ENCODE measurements at places on chromosomes 7 and 10.

DNA sequence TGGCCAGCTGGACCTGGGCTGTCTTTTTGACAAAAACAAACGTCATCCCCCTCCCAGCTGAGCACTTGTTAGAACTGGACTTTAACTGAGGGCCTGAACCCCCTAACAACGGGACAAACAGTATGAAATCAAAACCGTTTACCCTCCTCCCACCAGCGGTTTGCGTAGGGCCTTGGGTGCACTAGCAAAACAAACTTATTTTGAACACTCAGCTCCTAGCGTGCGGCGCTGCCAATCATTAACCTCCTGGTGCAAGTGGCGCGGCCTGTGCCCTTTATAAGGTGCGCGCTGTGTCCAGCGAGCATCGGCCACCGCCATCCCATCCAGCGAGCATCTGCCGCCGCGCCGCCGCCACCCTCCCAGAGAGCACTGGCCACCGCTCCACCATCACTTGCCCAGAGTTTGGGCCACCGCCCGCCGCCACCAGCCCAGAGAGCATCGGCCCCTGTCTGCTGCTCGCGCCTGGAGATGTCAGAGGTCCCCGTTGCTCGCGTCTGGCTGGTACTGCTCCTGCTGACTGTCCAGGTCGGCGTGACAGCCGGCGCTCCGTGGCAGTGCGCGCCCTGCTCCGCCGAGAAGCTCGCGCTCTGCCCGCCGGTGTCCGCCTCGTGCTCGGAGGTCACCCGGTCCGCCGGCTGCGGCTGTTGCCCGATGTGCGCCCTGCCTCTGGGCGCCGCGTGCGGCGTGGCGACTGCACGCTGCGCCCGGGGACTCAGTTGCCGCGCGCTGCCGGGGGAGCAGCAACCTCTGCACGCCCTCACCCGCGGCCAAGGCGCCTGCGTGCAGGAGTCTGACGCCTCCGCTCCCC is at the start of gene IGFBP1:
Gene IGFBP1 (plus strand): TSS at position 304 of the 808 bp plus-strand sequence. CDS start 165 bp downstream, at position 469.
- H3K4me3 ChIP-seq = peak within 1 kb of the TSS; percentile 30
- DNase-seq = peak; percentile 3
- H3K36me3 ChIP-seq = no peaks in the 10 kb centered on the region

- no peak overlapping the region for H3K27ac ChIP-seq
- no peak for DNase-seq
- no peak overlapping the region for H3K4me3 ChIP-seq
- H3K36me3 ChIP-seq = no peaks in the 10 kb centered on the region
- no peaks in the 10 kb centered on the region for H3K4me1 ChIP-seq
Measured at GRCh38 chr10:58473976-58474375, 38.7 kb upstream of the BICC1 start.

DNA sequence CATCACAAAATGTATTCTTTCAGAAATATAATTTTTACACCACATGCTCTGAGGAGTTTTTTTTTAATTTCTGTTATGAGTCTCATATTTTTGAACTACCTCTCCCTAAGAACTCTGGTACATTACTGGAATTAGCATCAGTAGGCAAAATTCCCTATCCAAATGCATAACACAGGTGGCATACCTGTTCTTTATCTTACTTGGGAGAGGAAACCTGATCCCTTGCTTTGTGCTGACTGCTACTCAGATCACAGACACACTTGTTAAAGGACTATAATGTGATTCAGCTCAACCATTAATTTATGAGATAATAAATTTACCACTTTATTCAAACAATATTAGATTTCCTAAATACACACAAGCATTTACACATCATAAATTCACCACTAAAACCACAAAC is 617.2 kb downstream of the GRM8 start:
- no peaks in the 10 kb centered on the region for H3K36me3 ChIP-seq
- no peaks in the 10 kb centered on the region for H3K27me3 ChIP-seq
- H3K27ac ChIP-seq = no peak overlapping the region
- no peak for DNase-seq
- no peaks in the 10 kb centered on the region for H3K4me1 ChIP-seq

- no peaks in the 10 kb centered on the region for H3K36me3 ChIP-seq
- H3K27ac ChIP-seq = no peak overlapping the region
- no peak for DNase-seq
Measured at GRCh38 chr7:71591876-71592275, 459.9 kb downstream of the GALNT17 start.

Measured in activated naive CD8-positive, alpha-beta T cell treated with anti-CD3 and anti-CD28 coated beads for 36 hours (primary cell).